ENCODE measurements at places on chromosomes 7 and 10.

DNA sequence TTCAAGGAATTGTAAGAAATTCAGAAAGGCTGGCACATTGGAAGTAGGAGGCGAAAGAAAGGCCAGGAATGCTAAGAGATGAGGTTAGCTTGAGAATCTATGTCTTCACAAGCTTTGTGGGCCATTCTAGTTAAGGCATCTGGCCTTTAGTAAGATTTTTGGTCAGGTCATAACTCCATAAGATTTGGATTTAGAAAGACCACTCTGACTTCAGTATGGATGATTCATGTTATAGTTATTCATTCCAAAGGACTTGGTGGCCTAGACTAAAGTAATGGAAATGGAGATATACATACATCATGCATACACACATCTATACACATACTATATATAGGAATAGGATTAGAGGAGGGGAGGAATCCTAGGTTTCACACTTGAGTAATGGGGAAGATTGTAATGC lies 77.5 kb downstream of the SEPTIN7 start:
- DNase-seq: no peak

GRCh38 chr10:127962205-127962604 lies 55.3 kb downstream of the PTPRE start:
- no peak for DNase-seq

DNA sequence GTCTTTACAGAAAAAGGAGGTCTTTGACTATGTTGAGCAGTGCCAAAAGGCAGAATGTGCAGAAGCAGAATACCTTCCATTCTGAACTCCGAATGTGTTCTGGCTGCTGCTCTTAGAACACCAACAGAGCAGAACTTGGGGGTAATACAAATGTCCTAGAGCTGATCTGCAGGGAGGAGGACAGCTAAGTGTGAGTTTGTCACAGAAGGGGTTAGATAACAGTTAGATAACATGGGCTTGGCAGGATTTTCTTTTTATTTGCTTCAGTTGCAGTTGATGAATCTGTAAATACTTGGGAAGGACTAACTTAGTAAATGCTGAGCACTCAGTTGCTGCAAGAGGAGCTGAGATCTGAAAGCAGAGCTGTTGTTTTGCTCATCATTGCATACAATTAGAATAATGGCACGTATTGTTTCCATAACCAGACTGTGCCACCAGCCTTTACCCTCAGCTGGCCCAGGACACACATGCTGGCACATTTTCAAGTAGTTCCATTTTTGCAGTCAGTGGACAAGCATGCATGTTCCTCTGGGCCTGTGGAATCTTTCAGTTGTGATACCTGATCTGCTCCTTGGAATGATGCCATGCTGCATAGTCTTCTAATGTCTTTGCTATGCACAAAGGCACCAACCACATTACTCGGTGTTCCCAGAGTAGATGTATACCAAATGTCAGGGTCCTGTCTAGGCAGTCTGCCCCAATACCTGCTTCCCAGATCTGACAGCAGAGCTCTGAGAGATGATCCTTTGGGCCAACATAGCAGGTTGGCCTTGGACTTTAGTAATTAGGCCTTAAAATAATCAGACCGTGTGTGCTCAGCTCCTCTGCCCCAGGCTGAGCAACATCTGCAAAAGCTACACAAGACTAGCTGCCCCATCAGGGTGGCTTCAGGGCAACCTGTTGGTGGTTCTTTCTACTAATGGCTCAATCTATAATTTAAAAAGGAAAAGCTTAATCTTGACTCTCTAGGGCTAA lies 55.7 kb downstream of the GSDME start:
- peak; percentile 45 for DNase-seq

- no peak for DNase-seq
Observed at GRCh38 chr10:29517352-29517923, 117.3 kb downstream of the SVIL start.

GRCh38 chr7:134888141-134888740 lies 98.1 kb upstream of the AGBL3 start:
- DNase-seq: no peak

DNA sequence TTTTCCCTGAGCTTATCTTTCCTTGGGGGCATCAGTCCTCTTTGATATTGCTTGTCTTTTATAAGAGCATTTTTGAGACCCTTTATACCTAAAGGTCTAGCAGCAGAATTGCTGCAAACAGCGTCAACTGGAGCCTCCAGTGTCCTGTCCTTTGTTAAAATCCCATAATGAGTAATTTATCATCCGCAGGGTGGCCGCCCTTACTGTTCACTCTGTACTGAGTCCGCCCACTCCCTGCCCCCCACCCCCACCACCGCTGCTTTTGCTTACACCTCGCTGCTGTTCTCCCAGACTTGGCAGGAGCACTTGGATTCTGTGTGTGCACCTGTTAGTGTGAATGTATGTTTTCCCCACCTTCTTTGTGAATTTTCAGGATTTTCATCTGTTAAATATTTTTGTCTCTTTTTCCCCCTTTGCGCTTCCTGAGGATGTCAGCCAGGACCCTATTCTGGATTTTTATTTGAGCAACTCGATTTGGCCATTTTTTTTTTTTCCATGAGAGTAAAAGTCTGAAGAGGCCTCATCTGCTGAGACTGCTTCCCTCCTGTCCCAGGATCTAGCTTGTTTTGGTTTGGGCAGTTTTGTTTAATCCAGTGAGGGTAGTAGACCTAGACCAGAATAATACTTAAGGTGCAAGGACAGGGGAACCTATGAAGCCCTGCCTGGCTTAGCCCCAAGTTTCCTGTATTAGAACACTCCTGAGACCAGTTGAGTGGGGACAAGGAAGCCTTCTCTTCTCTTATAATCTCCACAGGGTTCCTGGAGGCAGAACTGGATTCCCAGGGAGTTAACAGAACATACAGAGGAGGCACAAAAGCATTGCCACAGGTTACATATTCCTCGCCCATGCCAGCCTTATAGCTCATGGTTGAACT lies 8.2 kb downstream of the AGFG2 start:
- no peak for DNase-seq

GRCh38 chr7:22394739-22395138 lies 37.8 kb upstream of the RAPGEF5 start:
- no peak for DNase-seq

GRCh38 chr10:104273286-104273685 lies 4.3 kb downstream of the GSTO2 start:
- no peak for DNase-seq

GRCh38 chr7:90383861-90384260 lies 19.4 kb upstream of the CLDN12 start:
- DNase-seq: no peak

DNA sequence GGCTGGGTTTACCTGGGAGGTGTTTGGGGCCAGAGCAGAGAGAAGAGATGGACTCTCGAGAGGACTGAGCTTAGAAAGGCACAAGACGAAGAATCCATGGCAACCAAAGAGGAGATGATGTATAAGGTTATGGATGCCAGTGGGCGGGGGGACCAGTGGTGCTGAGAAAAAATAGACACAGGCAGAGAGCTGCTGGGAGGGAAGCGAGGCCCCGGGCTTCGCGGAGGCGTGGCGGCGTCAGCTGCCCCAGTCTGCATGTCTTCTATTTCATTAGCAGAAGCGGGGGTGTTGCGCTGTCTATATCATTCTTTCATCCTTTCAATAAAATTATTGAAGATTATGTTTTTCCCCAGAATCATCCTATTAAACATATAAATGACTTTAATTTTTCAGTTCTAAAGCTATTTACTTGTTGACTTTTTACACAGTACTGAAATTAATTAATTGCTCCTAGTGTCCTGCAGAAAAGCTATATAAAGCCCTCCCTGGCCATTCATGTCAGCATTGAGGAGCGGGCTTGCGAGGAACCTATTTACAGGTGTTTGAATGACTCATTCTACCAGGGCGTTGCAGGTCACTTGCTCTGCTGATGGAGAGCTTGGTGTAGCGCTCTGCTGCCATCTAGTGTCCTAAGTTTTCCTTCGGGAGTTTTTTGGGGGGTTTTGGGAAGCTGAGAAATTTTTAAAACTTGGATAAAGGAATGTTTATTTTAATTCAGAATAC lies 42.9 kb upstream of the BHLHA15 start:
- DNase-seq: no peak

GRCh38 chr7:11970132-11970531 lies 138.1 kb upstream of the THSD7A start:
- no peak for DNase-seq

GRCh38 chr7:142703655-142704305 lies 45.5 kb upstream of the PRSS1 start:
- no peak for DNase-seq

- DNase-seq: no peak
Observed at GRCh38 chr7:21915140-21915539, 30.6 kb downstream of the CDCA7L start.

DNA sequence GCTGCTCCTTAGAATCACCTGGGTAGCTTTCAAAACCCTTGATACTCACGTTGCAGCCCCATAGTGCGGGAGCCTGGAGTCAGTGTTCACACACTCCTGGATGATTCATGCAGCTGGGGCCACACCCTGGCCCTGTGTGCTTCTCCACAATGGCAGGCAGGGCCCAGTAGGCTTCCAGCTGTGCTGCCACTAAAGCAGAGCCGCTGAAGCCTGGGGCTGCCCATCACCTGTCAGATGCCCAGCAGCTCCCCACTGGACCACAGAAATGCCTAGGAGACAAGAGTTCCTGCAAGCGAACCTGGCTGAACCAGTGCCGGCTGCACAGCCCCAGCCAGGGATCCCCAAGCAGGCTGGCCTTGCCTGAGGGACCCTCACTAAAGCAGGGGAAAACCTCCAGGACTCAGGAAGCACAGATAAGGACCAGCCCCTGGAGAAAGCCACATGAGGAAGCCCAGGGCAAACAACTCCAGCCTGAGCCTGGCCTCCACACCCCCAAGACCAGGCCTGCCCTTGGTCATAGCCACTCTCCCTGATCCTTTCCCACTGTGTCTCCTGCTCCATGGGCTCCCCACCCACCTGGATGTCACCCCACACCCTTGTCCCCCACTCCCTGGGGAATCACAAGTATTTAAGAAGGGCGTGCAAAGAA lies 111.9 kb downstream of the GRID1 start:
- no peak for DNase-seq

DNA sequence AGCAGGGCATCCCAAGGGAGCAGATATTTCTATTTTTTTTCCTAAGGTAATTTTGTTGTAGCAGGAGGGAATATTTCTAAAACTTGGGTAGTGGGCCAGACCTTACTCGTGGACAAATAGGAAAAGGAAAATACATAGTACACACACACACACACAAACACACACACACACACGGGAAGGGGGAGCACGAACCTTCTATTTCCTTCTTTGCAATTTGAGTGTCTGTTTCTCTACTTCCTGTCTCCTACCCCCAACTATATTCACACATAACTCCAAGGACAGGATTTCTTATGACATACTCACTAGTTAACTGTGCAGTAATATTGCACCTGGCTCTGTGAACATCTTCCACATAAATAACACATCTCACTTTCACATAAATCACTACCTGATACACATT lies 4.4 kb downstream of the LDB1 start:
- no peak for DNase-seq

DNA sequence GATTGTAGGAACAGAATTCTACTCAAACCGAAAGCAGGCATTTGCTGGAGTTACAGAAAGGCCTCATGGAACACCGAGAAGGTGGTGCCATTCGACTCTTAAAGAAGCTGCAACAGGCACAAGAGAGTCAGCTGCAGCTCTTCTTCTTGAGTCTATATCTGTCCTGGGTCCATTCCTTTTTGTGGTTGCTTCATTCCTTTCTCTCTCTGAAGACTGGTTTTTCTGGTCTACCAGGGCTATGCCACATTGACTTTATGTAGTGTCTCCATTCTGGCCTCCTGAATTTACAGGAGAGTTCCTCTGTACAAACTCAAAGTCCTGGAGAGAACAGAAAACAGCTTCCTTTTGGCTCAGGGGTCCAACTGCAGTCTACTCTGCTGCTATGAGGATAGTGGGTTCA lies 132.8 kb downstream of the CFTR start:
- no peak for DNase-seq

GRCh38 chr7:151876899-151877777 lies at the start of gene PRKAG2:
Gene PRKAG2 (minus strand): TSS chr7:151877115. CDS start chr7:151876620, 495 bp downstream.
- DNase-seq: no peak

DNA sequence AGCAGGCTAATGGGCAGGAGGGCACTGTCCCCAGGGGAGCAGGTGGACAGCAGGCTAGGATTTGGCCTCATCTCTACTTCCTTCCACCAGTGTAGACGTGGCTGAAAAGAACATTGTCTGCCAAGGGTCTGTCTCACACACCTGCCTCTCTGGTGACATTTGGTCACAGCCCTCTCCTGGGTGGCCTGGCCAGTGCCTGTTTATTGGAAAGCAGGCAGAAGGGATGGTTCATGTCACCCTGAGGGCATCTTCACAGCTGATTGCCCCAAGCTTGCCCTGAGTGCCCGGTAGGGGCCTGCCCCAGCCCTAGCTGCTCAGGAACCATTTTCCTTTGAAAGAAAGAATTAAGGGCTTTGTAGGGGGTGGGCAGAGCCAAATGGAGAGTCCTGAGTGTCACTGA lies 138.7 kb downstream of the C10orf105 start:
- DNase-seq: no peak

DNA sequence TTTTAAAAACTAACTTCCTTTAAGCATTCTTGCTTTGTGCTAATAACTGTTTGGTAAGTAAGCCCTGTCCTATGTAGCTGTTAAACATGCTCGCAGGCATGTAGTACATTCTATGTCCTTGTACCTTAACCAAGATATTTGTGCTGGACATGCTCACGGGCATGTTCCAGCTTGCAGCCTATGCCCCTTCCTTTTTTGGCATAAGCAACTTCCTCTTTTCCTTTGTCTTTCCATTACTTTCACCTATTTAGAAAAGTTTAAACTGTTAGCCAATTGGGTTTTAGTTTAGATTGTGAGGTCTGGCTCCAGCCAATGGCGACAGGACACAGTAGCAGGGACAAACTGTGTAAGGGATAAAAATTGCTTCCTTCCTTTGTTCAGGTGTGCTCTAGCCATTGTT lies 14.4 kb upstream of the APBB1IP start:
- no peak for DNase-seq

- DNase-seq: no peak
Observed at GRCh38 chr7:40059057-40059456, 75.4 kb downstream of the MPLKIP start.

- DNase-seq: no peak
Observed at GRCh38 chr7:143243614-143244013, 19.6 kb upstream of the GSTK1 start.

GRCh38 chr10:44930904-44931620 lies 19.9 kb downstream of the TMEM72 start:
- DNase-seq: no peak

- no peak for DNase-seq
Observed at GRCh38 chr7:29354340-29354739, 159.8 kb downstream of the CHN2 start.

- no peak for DNase-seq
Observed at GRCh38 chr10:110919349-110919931, at the start of gene SHOC2. Gene SHOC2 (plus strand): TSS chr10:110919604. CDS start chr10:110964359, 44,755 bp downstream.

GRCh38 chr7:116086547-116087045 lies 56.0 kb upstream of the TFEC start:
- DNase-seq: no peak

DNA sequence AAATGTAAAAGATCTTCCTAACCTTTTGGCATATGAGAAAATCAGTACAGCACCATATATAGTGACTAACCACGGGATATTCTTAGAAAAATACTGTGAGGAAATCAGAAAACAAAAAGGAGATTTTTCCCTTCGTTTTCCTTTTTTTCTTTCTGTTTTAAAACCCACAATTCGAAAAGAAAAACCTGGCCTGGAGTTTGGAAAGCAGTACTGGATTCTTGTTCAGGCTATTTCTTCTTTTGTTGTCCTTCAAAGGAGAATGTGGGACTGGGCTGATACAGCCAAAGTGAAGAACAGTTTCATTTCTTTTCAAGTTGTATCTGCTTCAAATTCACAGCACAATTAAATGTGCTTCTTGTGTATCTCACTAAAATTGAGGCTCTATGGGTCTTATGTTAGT lies 156.8 kb upstream of the PHYHIPL start:
- DNase-seq: no peak

- DNase-seq: no peak
Observed at GRCh38 chr10:12543589-12543988, 194.2 kb downstream of the CAMK1D start.

GRCh38 chr7:133742709-133743538 lies 384.2 kb upstream of the LRGUK start:
- no peak for DNase-seq

Measured in BJ (cell line).